ENCODE measurements at places on chromosomes 7 and 10.

DNA sequence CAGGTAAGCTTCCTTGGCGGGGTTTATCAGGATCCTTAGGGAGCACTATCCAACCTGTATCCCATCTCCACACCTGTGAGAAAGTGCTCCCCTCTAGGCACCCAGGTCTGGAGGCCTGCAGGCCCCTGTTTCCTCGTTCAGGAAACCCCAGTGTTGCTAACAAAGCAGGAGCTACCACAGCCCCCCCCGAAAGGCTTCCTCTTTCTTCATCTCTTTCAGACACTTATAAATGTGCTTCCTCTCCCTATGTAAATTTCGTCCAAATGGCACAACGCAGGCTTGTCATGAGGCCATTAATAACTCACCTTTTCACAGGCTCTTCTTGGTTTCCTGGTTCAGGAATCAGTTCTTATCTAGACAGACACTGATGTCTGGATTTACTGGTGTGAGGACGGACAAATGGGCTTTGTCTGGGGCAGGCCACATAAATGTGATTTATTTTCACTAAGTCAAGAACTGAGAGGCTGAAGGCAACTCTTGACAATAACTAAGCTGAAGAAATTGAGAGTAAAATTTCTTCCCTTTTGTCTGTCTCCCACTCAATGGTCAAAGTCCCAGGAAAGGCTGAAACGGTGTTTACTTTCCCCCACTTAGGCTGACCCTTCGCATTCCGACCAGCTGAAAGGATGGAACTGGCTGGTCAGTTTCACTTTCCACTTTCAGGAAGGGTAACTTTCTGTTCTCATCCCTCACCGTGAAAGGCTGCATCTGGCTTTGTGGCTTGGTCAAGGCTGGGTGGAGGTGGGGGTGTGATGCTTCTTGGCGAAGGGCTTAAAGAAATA, 46.8 kb downstream of the PIK3AP1 start:
- no peak for DNase-seq

DNA sequence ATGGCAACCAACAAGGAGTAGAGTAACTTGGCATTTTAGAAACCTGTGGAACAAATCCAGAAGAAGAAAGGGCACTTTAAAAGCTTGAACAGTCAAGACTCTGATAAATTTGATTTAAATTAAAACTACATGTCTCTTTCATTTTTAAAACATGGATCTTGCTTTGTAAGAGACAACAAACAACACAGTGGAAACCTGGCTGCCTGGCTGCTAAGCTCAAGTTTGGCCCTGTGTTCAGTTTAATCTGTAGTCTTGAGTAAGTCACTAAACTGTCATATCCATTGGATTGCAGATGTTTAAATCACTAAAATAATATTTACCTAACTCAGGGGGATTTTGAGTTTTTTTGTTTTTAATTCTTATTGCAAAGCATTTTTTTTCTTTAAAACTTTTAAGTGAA, 374.9 kb upstream of the SEMA3D start:
- DNase-seq = no peak

GRCh38 chr10:23630376-23630775, 191.5 kb downstream of the OTUD1 start:
- DNase-seq = no peak

GRCh38 chr10:115092555-115093285, 445 bp upstream of the ATRNL1 start:
- peak; percentile 52 for DNase-seq

DNA sequence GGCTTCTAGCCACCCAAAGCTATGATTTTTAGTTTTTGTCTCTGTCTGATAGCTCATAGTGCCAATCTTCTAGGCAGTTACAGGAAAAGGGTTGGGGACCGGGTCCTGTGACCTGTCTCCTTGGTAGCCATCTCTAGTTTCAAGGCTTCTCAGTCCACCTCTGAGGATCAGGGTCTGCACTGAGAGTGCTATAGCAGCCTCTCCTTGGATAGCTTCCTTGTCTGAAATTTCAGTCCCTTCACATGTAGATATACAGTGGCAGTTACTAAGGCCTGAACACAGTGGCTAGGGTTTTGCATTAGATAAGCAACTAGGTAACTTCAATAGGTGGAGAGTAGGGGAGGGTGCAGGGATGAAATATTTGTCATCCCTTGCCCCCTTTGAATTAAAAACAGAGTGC, 321.3 kb downstream of the SEMA3D start:
- no peak for DNase-seq

DNA sequence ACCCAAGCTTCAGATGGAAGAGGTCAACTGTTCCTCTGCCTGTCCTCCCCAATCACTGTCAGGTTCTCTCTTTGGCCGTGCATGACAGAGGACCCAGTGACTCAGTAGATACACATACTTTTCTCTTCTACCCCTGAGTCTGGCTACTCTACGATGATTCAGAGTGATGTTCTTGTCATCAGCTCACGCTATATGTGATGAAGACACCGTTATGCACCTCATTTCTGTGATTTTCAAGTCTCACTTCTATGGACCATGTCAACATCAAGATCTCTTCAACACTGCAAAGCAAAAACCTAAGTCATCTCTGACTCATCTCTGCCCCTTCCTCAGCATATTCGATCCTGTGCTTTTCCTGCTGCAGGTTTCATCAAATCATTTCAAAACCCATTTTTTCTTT, 76.6 kb upstream of the DGKI start:
- no peak for DNase-seq
